ENCODE measurements at places on chromosomes 1 and 21.
A peak's percentile ranks its signal among the peaks of the same experiment; 100 is the strongest.

DNA sequence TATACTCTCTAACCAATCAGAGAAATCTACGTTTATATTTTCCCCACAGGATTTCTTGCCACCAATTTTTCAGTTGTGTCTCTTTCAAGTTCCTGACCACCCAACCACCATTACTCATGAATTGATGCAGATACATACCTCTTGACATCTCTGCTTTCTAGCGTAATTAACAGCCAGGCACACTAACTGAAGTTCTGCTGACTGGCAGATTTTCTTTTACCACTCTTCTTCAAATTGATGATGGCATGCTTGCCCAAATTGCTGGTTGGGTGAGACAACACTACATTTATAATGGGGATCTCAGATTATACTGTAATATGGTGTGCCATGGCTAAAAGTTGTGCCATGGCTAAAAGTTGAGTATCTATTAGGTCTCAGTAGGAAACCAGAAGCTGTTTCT lies 566.7 kb downstream of the ADGRL2 start:
- no peaks in the 10 kb centered on the region for H3K27me3 ChIP-seq
- no peaks in the 10 kb centered on the region for H3K36me3 ChIP-seq
- H3K4me3 ChIP-seq: no peak overlapping the region

- no peaks in the 10 kb centered on the region for H3K4me1 ChIP-seq
- no peaks in the 10 kb centered on the region for H3K36me3 ChIP-seq
- H3K27me3 ChIP-seq: no peaks in the 10 kb centered on the region
- H3K4me3 ChIP-seq: no peak overlapping the region
- no peak for DNase-seq
Measured at GRCh38 chr1:108521990-108522393, 37.9 kb upstream of the EEIG2 start.

- peaks cover 34% of the 10 kb centered on the region for H3K4me1 ChIP-seq
- no peaks in the 10 kb centered on the region for H3K27me3 ChIP-seq
- no peak overlapping the region for H3K27ac ChIP-seq
- no peak for DNase-seq
- peak overlapping the region; percentile 87 for H3K4me3 ChIP-seq
Measured at GRCh38 chr1:70222716-70223235, 1.6 kb downstream of the SRSF11 start.

GRCh38 chr1:8629241-8630091 lies 188.0 kb downstream of the RERE start:
- H3K4me1 ChIP-seq: peaks cover 63% of the 10 kb centered on the region
- H3K4me3 ChIP-seq: no peak overlapping the region
- no peak overlapping the region for H3K27ac ChIP-seq
- DNase-seq: no peak
- H3K36me3 ChIP-seq: no peaks in the 10 kb centered on the region

Measured in neural crest cell (in vitro differentiated cells).